Retina (tissue), 1 donor: ENCODE measurements at places on chromosomes 6 and 20.

GRCh38 chr20:8589956-8590355 lies 457.9 kb downstream of the PLCB1 start:
- no peak for DNase-seq

DNA sequence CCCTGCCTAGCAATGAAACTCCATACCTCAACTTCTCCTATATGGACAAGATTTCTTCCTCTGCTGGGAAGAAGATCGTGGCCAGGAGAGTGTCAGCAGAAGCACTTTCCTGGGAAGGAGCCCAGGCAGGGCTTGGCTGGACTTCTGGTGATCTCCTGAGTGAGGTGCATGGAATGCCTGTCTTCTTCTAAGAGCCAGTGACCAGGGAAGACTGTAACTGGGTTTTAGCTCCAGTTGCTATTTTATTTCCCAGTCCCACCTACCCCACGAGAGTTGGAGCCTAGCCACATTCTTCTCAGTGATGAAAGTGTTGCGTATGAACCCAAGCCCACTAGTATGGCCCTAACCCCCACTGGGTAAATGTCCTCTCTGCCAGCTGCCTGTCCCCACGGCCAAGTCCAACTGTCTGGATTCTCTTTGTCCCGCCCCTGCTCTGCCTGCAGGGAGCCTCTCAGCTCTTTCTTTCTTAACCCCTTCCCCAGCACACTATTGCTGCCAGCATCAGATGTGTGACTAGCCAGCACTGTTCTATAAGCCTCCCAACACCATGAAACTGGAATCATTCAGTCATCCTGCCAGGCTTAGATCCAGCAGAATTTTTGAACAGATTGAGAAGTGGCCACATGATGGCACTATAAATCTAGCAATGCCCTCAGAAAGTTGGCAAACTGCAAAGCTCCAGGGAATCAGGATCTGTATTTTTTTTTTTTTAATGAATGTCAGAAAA lies 69.8 kb upstream of the FAM184A start:
- peak; percentile 84 for DNase-seq

DNA sequence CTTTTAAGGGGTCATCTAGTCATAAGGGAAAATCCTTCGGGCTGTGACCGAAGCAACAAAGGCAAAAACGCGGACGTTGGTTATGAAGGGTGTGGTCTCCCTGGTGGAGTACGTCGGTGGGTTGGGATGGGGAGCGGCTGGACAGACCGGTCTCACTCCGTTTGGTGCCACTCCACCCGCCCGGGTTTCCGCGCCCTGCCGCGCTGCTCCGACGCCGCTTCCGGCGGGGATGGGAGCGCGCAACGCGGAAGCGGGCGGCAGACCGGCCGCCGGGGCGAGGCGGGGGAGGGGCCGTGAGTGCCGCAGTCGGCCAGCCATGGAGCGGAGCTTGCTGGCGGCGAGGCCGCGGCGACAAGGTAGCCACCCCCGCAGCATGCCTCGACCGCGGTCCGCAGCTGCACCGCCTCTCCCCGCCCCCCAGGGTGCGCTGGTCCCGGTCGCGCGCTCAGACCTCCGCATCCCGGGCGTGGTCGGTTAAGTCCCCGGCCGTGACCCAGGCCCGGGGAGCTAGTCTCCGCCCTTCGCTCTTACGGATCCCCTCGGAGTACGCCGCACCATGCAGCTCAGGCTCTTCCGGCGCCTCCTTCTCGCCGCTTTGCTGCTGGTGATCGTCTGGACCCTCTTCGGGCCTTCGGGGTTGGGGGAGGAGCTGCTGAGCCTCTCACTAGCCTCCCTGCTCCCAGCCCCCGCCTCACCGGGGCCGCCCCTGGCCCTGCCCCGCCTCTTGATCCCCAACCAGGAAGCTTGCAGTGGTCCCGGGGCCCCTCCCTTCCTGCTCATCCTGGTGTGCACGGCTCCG lies at the start of gene B3GALT4:
TSS of gene B3GALT4 (plus strand) at position 260 of the 799 bp plus-strand sequence. CDS start at position 557, 297 bp downstream.
- peak; percentile 92 for DNase-seq

- DNase-seq: no peak
These were observed 134.3 kb upstream of the B3GAT2 start for GRCh38 chr6:71091167-71091566.

- peak; percentile 86 for DNase-seq
These were observed 10.0 kb upstream of the TBX18 start for GRCh38 chr6:84774157-84774984.

DNA sequence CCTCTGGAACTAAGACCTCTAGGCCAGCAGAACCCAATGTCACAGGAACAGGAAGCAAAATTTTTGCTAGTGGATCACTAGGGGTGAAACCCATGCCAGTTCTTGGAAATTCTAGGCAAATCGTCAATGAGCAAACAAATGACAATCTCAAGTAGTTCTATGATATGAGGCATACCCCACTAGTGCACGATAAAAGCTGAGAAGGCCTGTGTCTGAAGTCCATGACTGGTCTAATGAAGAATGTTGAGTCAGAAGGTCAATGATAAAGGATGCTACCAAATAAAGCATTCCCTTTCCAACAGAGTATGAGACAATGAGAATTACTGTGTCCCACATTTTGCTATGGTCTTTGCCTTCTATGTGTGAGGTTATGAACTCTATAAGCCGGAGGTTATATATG lies 149.4 kb upstream of the NOX3 start:
- no peak for DNase-seq

DNA sequence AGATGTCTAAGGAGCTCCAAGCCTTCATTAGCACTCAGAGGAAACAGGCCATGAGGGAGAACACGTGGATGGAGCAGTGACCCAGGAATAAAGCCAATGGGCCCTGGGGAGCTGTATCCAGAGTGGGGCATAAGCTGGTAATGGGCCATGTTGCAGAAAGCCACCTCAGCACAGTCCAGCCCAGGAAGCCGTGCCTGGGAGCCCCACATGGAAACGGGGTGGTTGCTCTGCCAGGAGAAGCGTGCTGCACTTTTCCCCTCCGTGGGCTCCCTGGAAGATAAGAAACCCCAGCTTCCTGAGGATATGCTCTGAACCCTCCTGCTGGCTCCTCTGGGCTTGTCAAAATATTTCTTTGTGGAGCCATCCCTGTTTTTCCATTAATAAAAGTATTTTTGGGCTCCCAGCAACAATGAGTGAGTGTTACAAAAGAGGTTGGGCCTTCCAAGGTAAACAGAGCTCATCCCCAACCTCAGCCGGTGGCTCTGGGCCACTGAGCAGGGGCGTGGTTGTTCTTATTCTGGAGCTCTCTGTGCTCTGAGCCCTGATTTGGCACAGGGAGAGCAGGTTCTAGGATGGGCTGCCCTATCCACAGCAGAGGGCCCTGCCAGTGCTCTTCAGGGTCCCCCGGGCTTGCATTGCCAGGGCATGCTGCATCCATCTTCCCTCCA lies 31.2 kb upstream of the NFATC2 start:
- no peak for DNase-seq
